ENCODE measurements at places on chromosomes 1 and 21.
A peak's percentile ranks its signal among the peaks of the same experiment; 100 is the strongest.

DNA sequence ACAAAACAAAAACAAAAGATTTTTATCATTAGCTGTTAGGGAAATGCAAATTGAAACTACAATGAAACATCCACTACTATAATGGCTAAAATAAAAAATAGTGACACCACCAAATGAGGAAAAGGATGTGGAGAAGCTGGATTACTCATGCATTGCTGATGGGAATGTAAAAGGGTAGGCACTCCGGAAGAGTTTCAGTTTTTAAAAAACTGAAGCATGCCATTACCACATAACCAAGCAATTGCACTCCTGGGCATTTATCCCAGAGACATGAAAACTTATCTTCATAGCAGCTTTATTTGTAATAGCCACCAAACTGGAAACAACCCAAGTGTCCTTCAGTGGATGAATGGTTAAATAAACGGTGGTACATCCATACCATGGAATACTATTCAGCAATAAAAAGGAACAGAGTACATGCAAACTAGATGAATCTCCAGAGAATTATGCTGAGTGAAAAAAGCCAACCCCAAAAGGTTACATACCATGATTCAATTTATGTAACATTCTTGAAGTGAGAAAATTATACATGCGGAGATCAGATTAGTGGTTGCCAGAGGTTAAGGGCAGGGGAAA, 14.5 kb upstream of the CFAP298 start:
- DNase-seq: no peak

GRCh38 chr1:225026701-225027100, 97.2 kb downstream of the DNAH14 start:
- DNase-seq: no peak

DNA sequence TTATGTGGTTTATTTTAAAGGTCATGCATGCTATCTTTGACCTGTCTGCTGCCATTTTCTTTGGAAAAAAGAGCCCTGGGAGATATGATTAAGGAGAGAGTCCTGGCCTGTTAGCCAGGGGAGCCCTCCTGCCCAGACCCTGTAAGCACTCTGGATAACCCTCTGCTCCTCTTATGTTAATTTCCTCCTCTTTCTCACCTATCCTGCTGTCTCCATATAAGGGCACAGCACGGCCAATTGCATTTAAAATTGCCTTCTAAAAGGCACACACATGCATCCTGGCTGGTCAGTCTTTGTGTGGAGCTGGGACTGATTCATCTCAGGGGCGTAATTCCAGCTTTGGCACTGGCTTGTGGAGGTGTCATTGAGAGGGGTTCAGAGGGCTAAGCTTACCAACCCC, 158.9 kb downstream of the ST6GALNAC5 start:
- no peak for DNase-seq

- DNase-seq: no peak
Observed at GRCh38 chr1:221018414-221018813, 139.2 kb downstream of the HLX start.

- no peak for DNase-seq
Observed at GRCh38 chr1:48552903-48553606, 81.1 kb upstream of the SPATA6 start.

DNA sequence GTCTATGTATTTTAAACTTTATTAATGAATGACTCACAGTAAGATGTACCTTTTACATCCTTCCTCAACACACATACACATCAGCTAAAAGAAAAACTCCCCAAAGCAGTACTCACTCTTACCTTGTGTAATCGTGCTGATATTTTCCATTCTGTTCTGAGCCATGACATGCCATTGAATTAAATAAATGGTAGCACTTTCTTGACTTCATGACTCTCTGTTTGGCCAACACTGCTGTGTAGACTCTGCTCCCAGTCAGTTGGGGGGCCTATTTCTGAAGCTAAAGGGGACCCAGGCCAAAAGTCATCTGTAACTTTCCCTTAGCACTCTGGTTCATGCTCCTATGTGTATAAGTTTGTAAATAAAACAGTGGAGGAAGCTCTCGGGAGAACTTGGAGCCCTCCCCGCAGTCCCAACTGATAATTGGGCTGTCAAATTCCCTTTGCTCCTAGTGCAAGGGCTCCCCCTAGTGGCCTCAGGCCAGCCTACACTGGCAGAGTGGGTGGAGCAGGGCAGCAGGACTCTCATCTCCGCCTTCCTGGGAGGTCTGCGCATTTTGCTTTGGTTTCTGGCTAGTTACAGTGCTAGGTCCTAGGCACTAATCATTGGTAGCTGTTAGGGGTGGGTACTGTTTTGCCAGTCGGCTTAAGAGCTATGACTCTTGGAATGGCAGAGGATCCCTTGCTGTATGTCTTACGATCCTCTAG, 1.7 kb upstream of the FYB2 start:
- peak; percentile 31 for DNase-seq

DNA sequence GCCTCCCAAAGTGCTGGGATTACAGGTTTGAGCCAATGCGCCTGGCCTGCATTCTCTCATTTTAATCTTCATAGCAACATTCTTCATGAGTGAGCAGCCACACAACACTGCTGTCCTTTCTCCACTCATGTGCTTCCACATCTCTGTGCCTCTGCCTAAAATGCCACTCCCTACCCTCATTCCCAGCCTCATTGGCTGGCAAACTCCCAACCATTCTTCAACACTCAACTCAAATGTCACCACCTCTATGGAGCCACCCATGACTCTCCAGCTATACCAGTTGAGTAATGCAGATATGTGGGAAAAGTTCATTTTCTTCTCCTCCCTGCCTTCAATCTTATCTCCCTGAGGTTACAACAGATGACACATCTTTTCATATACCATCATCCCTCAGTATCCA, 53.9 kb upstream of the ZC3H12A start:
- no peak for DNase-seq

DNA sequence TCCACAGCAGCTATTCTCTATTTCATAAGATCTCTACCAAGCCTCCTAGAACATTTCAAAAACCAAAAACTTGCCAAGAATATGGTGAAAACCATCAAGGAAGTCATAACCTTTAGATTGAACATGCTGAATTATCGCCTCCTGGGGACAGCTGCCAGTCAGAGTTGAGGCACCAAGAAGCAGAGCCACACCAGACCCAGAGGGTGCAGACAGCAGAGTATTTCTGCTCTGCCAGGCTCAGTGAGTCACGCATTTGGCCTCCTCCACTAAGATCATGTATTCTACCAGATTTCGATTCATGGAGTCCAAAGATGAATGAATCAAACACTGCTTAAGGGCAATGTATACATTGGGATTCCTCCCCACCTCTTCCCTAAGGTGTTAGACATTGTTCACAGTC, 2.1 kb downstream of the F3 start:
- no peak for DNase-seq
